ENCODE measurements at places on chromosomes 16 and 17. TPM values are rescaled to one million over a fixed set of nuclear protein-coding genes. Genes with fewer than 3 reads are reported as not detected.

GRCh38 chr16:56478281-56479049, 27.1 kb downstream of the OGFOD1 start:
- H3K4me3 ChIP-seq = no peak overlapping the region
- no peaks in the 10 kb centered on the region for H3K27me3 ChIP-seq
- H3K27ac ChIP-seq = no peak overlapping the region
- H3K4me1 ChIP-seq = no peaks in the 10 kb centered on the region
- peaks cover 26% of the 10 kb centered on the region for H3K36me3 ChIP-seq
- no peak for DNase-seq

DNA sequence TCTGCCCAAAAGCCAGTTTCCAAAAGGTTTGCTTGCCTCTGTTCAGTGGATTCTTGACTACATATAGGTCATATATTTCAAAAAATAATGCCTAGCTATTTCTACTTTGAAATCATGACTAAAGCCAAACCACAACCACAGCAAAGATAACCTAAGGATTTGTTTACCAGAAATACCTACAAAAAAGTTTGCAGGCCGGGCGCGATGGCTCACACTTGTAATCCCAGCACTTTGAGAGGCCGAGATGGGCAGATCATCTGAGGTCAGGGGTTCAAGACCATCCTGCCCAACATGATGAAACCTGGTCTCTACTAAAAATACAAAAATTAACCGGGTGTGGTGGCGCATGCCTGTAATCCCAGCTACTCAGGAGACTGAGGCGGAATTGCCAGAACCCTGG, 15.2 kb downstream of the CARHSP1 start:
- H3K36me3 ChIP-seq = peaks cover 52% of the 10 kb centered on the region
- no peak overlapping the region for H3K27ac ChIP-seq
- no peaks in the 10 kb centered on the region for H3K27me3 ChIP-seq
- H3K4me3 ChIP-seq = no peak overlapping the region
- no peaks in the 10 kb centered on the region for H3K4me1 ChIP-seq

The MT1G gene
- 3.5 TPM for total RNA-seq

DNA sequence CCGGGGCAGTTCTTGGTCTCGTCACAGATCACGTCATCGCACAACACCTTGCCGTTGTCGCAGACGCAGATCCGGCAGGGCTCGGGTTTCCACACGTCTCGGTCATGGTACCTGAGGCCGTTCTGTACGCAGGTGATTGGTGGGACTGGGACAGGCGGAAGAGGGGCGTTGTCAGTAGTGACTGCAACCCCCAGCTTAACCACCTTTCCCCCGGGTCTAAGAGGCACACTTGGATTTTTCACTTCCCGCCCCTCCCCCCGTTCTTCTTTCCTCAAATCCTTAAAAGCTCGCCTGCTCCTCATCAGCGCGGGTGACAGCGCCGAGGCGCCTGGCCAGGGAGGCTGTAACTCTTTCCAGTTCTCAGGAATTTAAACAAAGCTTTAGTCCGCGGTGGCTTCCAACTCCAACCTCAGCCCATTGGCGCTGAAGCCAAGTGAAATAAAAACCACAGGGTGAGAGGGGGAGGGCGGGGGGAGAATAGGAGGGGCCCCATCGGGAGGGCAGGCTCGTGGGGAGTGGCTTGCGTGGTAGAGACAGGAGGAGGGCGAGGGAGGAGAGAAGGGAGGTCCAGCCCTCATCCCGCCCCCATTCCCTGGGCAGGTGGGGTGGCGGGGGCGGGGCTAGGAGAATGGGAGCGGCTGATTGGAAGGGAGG, 1.5 kb downstream of the COL1A1 start:
- no peak overlapping the region for H3K4me3 ChIP-seq
- H3K27me3 ChIP-seq = peaks cover 6% of the 10 kb centered on the region
- peaks cover 42% of the 10 kb centered on the region for H3K36me3 ChIP-seq
- peaks cover 31% of the 10 kb centered on the region for H3K4me1 ChIP-seq
- peak; percentile 99 for DNase-seq

The NFATC2IP gene
- total RNA-seq = 31.4 TPM

DNA sequence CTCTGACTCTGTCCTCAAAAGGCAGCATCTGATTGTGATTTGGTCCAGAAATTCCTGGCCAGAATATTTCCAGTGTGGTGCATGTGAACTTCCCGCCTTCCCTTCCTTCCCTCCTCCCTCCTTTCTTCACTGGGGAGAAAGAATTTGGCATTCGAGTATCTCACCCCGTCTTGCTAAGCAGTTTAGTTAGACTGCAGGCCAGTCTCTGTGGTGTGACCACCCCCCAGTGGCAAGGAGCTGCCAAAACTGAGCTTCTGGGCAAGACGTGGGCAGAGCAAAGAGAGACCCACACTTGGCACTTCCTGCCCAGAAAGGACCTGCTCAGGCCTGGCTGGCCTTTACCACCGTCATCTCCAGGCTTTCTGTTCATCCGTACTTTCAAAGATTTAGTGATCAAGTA, 36.4 kb downstream of the SNX20 start:
- H3K27me3 ChIP-seq = no peaks in the 10 kb centered on the region
- H3K36me3 ChIP-seq = peaks cover 10% of the 10 kb centered on the region
- no peak overlapping the region for H3K27ac ChIP-seq
- H3K4me3 ChIP-seq = no peak overlapping the region

DNA sequence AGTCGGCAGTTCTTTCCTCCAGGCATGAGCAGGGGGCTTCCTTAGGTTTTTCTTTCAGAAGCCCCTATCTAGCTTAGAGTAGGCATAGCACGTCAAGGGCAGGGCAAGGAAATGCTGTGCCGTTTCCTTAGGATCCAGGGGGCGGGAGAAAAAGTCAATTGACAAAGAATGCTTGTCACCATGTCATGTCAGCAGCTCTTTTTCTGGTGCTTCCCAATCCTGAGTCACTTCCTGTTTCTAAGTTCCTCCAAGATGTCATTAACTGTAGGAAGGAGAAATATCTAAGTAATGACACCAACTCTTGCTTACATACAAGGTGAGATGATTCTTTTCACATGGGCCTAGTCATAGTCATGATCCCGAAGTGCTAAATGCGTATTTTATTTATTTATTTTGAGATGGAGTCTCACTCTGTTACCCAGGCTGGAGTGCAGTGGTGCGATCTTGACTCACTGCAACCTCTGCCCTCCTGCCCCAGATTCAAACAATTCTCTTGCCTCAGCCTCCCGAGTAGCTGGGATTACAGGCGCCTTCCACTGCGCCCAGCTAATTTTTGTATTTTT, 35.2 kb downstream of the GJC1 start:
- H3K4me1 ChIP-seq = no peaks in the 10 kb centered on the region
- DNase-seq = no peak
- H3K27me3 ChIP-seq = no peaks in the 10 kb centered on the region
- no peak overlapping the region for H3K4me3 ChIP-seq

The MIEF2 gene
- 24.1 TPM for total RNA-seq

DNA sequence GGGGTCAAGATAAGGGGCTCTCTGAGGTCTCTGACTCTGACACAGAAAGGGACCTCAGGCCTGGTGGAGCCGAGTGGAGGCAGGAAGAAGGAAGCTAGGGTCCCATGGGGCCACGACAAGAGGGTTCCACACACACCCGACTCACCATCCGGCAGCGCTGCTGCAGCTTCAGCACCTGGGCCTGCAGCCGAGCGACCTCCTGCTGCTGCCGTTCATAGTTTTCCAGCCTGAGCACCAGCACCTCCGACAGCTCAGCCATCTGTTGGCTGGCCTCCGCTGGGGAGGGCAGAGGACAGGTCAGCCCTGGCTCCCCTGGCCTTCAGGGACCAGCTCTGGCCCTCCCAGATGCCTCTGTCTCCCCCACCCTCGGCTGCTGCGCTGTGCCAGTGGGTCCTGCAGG, 6.4 kb downstream of the HAP1 start:
- no peaks in the 10 kb centered on the region for H3K4me1 ChIP-seq
- H3K27ac ChIP-seq = no peak overlapping the region
- no peak overlapping the region for H3K4me3 ChIP-seq
- H3K36me3 ChIP-seq = no peaks in the 10 kb centered on the region
- DNase-seq = no peak

DNA sequence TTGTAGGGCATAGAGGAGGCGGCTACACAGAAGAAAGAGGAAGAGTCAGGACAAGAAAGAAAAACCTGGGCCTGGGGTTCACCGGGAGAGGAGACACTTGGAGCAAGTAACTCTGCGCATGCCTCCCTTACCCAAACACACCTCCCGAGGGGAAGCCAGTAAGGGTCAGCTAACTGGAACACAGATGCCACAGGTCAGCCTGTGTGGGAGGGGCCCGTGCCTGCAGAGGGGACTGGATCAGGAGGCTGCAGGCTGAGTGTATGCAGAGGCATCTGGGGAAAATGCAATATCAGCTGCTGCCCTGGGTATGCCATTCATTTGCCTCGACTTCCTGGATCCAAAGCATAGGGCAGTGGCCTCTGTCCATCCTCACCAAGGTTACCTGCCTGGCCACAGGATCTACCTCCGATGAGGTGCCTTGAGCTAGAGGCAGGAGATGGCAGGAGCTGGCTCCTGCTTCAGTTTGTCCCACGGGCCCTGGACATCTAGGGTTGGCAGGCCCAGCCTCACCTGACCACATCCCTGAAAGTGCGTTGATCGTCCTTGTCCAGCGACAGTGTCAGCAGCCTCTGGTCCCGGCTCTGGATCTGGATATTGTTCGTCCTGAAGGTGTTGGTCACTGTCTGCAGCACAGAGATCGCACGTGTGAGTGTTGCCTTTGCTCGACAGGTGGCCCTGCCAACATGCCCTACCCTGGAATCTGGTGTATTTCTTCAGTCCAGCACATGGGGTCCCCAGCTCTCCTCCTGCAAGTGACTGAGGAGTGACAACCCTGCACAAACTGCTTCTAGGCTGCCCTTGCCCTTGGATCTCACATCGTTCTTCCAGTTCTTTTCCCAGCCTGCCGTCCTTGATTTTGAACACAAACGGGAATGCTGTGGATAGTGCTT, 4.6 kb upstream of the MFSD6L start:
- no peak overlapping the region for H3K4me3 ChIP-seq
- no peaks in the 10 kb centered on the region for H3K36me3 ChIP-seq
- peak; percentile 28 for DNase-seq
- no peak overlapping the region for H3K27ac ChIP-seq
- H3K4me1 ChIP-seq = no peaks in the 10 kb centered on the region

DNA sequence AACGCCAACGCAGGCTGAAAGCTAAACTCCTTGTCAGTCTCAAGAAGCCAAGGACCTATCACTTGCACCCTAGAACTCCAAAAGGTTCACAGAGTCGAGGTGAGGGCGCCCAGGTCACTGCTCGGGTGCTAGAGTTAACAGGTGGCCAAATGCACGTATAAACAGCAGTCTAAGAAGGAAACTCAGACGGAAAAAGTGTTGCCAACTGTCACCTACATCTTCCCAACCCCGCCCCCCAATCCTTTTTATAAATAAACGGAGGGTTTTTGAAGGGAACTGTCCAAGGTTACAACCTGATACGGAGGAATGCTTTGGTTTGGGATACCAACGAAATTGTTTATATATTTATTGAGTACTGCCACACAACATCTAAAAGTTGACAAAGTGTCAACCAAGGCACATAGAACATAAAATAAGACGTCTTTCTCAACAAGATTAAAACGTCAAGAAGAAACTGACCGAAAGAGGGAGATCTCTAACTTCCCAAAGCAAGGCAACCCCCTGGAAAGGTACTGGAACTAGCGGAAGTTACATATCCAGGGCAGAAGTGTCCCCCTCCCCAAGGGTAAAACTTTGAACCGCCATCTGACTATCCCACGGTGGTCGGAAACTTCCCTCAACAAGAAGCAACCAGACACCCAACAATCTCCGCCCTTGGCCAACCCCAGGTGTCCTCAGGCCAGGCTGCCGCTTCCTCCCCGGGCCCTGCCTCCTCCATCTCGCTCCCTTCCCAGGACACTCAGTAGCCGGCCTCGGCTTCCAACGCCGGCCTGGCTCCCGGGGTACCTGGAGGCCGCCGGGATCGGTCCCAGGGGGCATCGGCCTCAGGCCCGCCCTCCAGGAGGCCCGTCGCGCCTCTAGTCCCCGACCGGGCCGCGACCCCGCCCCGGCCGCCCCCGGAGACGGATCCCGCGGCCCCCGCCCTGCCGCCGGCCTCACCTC, 982 bp downstream of the SPAG9 start:
- peak overlapping the region; percentile 100 for H3K27ac ChIP-seq
- DNase-seq = peak; percentile 88
- H3K4me1 ChIP-seq = peaks cover 5% of the 10 kb centered on the region
- no peaks in the 10 kb centered on the region for H3K36me3 ChIP-seq
- H3K27me3 ChIP-seq = no peaks in the 10 kb centered on the region

DNA sequence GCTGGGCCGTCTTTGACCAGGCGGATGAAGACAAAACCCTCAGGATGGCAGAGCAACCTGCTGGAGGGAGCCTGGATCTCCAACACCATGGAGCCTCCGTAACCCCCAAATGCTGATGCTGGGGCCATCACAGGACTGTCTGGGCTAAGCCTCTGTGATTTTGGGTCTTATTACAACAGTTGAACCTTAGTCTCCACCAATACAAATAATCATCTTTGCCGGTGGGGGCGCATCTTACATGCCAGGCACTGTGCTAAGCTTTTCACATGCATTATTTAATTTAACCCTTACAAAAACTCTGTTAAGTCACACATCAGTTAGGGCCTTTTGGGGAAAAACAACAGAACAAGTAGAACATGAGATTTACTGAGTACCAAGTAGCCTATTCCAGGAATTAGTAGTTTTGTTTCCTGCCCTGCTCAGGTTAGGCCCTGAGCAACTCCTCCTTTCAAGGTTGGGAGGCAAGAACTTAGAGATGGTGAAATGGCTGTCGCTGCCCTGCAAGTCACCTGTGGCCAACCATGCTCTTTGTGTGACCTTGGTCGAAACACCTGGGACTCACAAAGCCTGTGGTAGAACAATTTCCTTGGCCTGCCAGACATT, 8.9 kb upstream of the ITGAM start:
- no peak for DNase-seq
- no peak overlapping the region for H3K27ac ChIP-seq
- H3K27me3 ChIP-seq = no peaks in the 10 kb centered on the region

DNA sequence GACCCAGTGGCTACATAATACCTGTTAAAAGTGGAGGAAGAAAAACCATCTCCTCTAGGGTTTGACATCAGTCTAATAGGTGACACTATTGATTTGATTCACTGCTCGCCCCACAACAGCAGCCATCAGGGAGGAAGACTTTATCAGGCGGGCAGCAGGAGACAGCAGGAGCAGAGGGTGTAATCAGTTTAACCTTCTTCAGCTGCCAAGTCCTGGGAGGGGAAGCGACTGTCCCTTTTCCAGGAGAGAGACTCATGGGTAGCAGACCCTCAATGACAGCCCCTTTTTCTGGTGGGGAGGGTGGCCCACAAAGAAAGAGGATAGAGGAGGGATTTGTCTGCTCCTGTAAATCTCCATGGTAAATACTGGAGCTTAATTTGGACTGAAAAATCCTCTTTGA, 291.8 kb downstream of the HAPSTR1 start:
- no peaks in the 10 kb centered on the region for H3K36me3 ChIP-seq
- no peak overlapping the region for H3K4me3 ChIP-seq
- H3K27me3 ChIP-seq = no peaks in the 10 kb centered on the region

DNA sequence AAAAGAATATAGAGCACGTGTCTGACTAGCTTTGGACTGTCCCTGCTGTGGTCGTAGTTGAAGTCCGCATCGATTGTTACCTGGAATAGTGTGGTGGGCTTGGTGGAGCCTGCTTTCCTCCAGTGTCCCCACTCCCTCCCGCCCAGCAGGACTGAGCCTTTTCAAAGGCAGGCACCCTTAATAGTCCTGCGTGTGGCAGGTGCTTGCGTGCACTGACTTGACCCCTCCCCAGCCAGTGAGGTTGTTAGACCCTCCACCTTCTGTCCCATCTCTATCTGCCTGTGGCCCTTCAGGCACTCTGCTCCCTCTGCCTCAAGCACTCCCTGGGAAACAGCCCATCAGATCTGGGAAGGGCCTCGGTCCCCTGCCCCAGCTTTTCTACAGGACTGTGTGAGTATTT, 36.6 kb downstream of the TMEM11 start:
- DNase-seq = no peak
- H3K4me1 ChIP-seq = no peaks in the 10 kb centered on the region
- H3K27me3 ChIP-seq = no peaks in the 10 kb centered on the region
- no peak overlapping the region for H3K4me3 ChIP-seq
- H3K27ac ChIP-seq = no peak overlapping the region

Measured in lung (tissue), 17 donors.